Tibial artery (tissue), 4 donors: ENCODE measurements at places on chromosomes 2 and 18.

- DNase-seq = no peak
Measured at GRCh38 chr18:36526611-36527010, 229.1 kb downstream of the FHOD3 start.

DNA sequence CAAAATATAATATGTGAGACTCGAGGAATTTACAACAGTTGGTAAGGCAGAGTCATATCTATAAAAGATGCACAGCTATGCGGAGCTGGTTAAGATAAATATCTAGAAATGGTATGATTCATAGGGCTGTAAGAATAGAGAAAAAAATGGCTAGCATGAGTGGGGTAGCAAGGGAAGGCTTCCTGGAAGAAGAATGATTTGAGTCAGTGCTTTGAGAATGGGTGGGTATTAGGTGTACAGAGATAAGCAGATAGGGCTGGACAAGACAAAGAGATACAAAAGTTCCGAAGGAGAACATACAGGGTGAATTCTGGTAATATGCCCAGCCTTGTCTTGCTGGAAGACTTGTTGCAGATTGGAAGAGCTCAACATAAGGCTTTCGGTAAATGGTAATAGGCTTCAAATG, 291.5 kb upstream of the CCDC68 start:
- DNase-seq = no peak

GRCh38 chr2:120787111-120787821, 51.6 kb downstream of the GLI2 start:
- no peak for DNase-seq

GRCh38 chr2:153105829-153106578, 372.6 kb downstream of the RPRM start:
- DNase-seq = no peak

DNA sequence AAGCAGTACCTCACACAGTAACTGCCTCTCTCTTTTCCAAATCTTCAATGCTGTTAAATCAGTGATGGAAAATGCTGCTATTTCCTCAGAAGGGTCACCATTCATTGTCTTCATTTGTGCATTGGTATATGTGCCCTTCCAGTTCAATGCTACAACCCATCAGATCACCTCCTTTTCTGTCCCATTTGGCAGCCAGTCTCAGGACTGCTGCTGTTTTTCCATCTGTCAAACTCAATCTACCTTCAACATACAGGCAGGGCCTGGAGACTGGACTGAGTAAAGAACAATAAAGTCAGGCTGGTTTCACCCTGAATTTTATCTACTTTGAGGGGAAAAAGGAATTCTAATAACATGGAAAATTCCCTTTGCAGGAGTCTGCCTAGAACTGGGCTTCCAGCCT, 17.9 kb downstream of the ZNF385B start:
- no peak for DNase-seq

DNA sequence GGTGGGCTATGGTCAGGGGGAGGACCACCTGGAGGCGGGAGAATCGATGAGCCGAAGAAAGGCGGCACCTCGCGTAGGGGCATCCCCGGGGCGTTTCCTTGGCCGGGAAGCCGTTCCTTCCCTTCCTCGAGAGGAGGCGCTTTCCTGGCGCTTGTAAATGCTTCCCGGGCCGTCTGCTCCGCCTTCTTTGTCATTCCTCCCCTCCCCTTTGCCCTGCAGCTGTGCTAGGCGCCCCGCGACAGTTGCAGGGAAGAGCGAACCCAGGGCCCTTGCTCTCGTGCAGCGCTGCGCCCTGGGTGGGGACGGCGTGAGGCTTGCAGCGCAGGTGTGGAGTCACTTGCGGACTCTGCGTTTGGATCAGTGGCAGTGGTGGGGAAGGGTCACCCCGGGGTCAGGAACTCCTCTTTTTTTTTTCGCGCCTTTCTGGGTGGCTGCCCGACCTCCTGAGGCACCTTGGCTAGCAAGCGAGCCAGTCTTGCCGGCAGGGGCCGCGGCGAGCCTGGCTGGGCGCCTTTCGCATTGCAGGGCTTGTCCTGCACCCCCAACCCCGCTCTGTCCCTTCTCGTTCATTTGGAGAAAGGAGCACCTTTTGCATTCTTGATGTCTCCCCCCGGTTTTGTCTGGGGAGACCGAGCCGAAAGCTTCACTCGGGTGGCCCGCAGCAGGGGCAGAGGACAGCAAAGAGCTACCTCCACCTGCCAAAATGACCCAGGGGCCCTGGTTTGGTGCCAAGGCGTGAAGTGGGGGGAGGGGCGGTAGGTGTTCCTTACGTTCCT, 858 bp downstream of the KCNS3 start:
- DNase-seq = peak; percentile 77

DNA sequence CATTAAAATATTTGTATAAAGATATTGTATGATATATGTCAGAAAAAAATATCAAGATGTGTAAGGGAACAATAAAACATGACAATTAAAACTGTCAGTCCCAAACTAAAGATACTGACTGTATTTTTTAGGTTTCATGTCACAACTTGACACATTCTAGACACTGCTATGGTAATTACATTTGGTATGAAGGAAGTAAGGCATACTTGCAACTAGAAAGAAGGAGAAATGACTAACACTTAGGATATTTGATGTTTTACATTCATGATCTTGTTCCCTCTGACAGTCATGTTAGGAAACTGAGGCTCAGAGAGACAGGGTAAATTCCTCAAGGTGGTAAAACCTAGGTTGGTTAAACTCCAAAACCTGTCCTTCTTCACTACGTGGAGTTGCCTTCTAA, 68.3 kb downstream of the TMEFF2 start:
- no peak for DNase-seq

DNA sequence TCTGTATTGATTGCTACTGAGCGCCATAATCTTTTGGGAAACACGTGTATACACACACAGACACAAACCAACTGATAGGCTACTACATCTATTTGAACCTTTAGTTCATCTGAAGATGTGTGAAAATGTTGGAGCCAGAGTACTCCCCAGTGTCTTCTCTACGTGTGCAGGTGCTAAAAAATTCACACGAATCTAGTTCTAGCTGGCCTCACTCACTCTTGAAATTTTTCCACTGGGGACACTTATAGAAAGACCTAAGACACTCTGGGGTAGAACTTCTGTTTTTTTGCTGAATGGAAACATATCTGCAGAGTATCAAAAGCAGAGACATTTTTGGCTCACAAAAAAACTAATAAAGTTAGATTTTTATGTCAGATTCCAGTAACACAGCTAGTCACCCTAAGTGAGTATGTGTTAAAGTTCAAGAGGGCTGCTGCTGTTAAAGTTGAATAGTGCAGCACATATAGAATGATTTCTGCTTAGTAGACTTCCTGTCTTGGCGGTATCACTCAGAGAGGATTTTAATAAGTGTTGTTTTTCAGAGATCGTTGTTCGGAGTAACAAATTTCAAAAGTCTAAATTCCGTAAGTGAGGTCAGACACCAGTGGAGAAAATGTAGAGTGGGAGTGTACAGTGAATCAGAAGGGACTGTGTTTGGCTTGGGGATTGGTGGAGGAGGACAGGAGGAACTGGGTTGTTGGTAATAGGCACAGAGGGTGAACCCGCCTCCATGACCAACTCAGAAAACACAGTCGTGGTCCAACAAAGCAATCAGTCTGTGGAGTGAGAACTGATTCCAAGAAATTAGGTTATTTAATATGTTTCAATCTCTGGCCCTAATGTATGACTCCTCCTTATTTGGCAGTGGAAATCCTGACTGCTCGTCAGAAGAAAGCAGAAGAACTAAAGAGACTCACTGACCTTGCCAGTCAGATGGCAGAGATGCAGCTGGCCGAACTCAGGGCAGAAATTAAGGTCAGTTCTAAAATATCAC, 43.1 kb downstream of the KCTD18 start:
- peak; percentile 75 for DNase-seq

GRCh38 chr18:31497836-31498573, at the start of gene DSG2:
Gene DSG2 (plus strand): TSS chr18:31498177. CDS start chr18:31498252, 75 bp downstream.
- no peak for DNase-seq

GRCh38 chr2:54986264-54986663, 64.0 kb downstream of the RTN4 start:
- DNase-seq = no peak

- DNase-seq = no peak
Measured at GRCh38 chr18:2217356-2217755, 353.9 kb downstream of the METTL4 start.

- peak; percentile 85 for DNase-seq
Measured at GRCh38 chr2:191696001-191696400, 18.1 kb downstream of the NABP1 start.

DNA sequence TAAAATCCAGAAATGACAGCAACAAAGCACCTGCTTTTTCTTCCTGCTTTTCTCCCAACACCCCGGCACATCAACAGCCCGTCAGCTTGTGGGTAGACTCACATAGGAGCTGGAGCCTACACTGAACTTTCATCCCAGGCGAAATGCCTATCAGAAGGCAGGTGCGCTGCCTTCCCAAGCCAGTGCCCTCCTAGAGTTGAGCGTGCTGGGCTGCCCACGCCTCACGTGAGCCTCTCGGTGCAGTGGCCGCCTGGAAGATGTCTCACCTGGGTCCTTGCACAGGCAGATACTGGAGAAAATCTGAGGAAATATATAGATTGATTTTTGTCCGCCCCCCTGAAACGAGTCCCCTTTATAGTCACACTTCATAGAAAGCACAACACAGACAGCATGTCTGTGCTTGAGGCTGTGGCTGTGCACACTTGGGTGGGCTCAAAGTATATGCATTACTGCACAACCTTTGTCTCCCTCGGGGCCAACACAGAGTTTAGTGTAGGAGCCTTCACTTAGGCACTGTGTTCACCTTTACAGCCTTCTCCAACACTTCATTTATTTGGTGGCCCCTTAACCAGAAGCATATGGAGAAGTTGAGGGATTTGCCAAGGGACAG, 112.5 kb downstream of the SMAD7 start:
- DNase-seq = peak; percentile 46

DNA sequence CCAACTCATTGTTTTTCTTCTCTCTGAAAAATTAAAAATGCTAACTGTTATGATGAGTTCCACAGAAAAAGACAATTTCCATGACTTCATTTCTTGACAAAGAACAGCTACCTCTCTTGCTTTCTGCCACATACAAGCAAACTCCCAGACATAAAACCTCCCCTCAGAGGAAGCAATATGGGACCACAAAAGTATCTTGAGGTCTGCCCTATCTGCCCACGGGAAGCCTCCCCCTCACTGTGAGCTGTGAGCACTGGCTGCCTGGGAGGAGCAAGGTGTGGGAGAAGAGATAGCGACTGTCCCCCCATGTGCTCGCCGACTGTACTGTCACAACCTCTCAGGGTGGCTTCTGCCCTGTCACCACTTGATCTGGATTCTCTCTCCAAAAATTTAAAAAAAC, 69.7 kb upstream of the NRP2 start:
- DNase-seq = no peak

DNA sequence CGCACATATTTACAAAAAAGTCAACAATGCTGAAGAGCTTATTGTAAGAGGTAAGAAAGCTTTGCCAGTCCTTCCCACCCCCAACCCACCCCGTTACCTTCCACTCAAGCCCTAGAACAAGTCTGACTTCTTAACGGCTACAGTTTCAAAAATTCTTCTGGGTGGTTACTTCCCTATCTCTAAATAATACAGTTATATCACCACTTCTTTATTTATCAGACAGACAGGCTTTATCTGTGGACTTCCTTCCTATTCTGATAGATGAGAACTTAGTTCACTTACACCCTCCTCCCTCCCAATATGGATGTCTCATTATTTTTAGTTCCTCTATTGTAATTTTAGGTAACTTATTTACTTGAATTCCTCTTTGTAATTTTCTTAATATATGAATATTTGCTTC, 26.7 kb upstream of the ACTR3 start:
- no peak for DNase-seq

DNA sequence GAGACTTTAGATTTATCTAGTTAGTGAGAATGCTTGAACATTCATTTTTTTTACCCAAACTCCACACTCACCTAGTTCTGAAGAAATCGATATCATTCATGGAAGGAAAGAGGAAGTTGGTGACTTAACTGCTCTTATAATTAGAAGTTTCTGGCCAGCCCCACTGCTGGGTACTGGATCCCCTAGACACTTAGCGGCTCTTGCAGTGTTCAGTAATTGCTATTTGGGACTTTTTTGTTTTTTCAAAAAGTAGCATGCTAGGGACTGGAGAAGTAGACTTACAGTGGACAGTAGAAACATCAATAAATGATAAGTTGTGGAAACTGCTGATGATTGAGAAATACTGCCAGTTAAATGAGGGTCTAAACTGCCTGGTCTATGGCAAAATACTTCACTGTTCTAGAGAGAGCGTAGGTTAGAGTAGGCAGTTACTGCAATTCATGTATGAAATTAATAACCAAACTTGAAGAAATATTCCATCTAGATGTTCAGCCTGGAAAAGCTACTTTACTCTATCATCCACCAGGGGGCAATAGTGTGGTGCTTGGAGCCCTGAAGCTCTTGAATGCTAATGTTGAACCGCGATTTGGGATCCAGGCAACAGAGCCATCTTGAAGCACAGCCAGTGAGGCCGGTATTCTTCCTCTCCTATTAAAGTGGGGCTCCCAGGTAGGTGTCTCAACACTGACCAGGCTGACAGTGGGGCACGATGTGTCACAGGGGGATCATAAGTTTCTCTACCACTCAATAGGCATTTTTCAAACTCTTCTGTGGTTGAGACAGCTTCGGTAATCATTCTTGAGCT, 146.1 kb upstream of the SESTD1 start:
- peak; percentile 38 for DNase-seq

DNA sequence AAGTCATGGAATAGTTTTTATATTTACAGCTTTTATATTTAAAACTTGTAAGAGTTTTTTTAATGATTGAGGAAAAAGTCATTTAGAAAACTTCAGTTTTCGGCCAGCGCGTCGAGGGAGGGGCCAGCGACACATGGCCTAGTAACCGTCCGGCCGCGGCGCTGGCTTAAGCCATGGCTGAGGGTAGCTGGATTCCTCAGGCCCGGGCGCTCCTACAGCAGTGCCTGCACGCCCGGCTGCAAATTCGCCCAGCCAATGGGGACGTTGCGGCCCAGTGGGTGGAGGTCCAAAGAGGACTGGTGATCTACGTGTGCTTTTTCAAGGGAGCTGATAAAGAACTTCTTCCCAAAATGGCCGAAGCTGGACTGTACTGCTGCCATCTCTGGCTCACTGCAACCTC, 4.9 kb upstream of the KLHL41 start:
- DNase-seq = no peak

GRCh38 chr2:209872675-209873074, 101.0 kb downstream of the UNC80 start:
- DNase-seq = no peak

DNA sequence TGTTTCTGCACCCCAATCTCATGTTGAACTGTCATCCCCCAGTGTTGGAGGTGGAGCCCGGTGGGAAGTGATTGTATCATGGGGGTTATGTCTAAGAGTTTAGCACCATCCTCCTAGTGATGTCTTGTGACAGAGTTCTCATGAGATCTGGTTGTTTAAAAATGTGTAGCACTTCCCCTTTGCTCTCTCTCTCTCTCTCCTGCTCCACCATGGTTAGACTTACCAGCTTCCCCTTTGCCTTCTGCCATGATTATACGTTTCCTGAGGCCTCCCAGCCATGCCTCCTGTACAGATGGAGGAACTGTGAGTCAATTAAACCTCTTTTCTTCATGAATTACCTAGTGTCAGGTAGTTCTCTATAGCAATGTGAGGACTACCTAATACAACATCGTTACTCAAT, 396.9 kb upstream of the LRATD1 start:
- DNase-seq = no peak

DNA sequence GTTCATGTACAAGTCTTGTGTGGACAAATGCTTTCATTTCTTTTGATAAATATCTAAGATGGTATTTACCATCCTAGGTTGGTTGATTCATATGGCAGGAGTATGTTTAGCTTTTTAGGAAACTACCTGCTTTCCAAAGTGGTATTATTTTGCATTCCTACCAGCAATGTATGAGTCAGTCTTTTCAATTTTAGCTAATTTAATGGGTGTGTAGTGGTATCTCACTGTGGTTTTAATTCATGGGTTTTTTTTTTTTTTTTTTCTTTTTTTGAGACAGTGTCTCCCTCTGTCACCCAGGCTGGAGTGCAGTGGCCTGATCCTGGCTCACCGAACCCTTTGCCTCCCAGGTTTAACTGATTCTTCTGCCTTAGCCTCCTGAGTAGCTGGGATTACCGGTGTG, 4.2 kb downstream of the ZNF512 start:
- DNase-seq = no peak
